Activated CD4-positive, alpha-beta T cell treated with anti-CD3 and anti-CD28 coated beads, Interleukin-2, amount 50 U/mL, for 4 hours (primary cell): ENCODE measurements at places on chromosomes 1 and 21.

DNA sequence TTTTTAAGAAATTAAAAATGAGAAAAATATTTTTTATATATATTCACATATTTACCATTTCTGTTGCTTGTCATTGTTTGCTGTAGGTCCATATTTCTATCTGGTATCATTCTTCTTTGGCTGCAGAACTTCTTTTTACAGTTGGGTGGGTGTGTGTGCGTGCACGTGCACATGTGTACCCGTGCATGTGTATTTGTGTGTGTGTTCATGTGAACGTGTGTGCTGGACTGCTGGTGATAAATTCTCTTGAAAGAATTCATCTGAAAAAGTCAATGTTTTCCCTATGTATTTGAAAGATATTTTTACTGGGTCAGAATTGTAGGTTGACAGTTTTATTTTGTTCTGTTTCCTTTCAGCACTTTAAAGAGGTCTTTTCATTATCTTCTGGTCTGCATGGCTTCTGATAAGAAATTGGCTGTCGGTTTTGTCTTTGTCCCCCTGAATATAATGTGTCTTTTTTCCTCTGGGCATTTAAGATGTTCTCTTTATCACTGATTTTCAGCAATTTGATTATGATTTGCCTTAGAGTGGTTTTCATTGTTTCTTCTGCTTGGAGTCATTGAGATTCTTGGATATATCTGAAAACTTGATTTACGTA, 34.5 kb upstream of the DPH5 start:
- DNase-seq = no peak

DNA sequence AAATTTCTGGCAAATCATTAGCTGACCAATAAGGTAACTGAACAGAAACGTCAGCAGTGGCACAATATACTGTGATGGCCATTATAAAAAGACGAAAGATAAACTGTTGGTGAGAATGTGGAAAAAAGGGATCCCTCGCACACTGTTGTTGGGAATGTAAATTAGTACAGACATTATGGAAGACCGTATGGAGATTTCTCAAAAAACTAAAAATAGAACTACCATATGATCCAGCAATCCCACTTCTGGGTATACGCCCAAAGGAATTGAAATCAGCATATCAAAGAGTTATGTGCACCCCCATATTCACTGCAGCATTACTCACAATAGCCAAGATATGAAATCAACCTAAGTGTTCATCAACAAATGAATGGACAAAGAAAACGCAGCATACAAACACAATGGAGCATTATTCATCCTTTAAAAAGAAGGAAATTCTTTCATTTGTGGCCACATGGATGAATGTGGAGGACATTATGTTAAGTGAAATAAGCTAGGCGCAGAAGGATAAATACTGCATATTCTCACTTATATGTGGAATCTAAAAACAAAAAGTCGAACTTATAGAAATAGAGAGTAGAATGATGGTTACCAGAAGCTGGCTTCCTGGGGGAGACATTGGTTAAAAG, 257.7 kb downstream of the RHOU start:
- DNase-seq = no peak

GRCh38 chr1:178959543-178960460, 65.9 kb upstream of the FAM20B start:
- DNase-seq = no peak

DNA sequence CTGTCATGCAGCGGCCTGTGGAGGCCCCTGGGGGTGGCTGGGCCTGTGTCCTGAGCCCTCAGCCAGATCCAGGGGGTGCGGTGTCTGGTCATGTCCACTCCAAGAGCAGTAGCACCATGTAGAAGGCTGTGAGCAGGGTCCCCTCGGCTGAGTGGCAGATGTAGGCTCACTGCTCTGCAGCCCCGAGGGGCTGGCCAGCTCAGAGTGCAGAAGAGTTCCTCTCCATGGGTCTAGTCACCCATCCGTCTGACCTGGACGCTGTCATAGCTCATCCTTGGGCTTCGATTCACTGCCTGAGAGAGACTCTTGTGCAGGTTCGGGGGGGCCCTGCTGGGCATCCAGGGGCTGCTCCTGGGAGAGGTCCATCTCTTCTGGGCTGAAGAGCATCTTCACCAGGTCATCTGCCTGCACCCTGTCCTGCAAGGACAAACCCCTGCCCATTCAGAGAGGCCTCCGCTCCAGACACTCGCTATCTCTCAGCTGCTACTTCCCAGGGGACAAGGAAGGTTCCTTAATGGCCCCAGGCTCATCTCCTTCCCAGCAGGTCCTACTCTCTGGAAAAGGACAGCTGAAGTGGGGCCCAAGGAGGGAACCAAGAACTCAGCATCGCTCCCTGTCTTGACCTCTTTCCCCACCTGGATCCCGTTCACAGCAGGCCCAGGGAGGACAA, 6.5 kb upstream of the CLDN19 start:
- no peak for DNase-seq

- no peak for DNase-seq
Observed at GRCh38 chr1:177480741-177481305, 310.1 kb downstream of the BRINP2 start.

DNA sequence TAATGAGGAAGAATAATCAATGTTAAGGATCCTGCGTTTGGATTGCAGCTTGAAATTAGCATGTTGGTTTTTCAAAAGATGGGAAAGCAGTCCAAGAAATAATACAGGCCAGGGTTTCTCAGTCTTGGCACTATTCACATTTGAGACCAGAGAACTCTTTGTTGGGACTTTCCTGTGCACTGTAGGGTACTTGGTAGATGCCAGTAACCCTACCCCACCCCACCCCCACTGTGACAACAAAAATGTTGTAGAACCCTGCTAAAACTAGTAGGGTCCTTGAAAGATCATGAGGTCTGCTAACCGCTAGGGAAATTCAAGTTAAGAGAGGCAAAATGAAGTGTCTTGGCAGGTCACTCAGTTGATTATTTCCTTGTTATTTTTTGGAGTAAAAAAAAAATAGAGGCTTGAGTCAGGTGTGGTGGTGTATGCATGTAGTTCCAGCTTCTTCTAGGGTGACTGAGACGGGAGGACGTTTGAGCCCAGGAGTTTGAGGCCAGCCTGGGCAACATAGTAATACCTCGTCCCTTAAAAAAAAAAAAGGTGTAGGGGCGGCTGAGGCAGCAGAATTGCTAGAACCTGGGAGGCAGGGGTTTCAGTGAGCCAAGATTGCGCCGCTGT, 53.3 kb downstream of the SPEN start:
- DNase-seq = no peak

DNA sequence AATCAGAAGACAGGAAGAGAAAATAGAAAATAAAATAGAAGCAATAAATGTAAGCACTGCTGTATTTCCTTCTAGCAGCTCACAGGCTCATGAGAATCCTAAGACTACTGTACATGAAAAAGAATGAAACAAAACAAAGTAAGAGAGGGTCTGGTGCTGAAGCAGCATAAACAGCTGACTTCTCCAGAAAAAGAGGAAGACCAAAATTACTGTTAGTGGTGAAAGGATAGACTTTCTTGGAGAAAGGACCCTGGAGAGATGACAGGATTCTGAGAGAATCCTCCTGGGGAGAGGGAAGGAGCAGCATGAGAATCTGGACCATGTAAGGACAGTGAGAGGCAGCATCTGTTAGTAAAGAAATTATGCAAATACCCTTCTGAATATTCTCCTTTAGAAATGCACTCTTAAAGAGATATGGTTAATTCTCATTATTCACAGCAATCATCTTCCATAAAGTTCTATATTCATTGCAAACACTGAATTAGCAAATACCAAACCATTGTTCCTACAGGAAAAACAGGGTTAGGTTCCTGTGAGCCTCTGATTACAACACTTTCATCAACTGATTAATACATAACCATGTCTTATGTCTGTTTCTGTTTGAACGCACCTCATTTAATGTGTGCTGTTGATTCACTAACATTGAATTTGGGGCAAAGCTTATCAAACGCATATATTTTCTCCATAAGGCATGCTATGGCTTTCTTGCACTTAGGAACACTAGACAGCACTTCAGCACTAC, 17.0 kb downstream of the SLC25A24 start:
- DNase-seq = no peak

- peak; percentile 95 for DNase-seq
Observed at GRCh38 chr1:32291708-32292538, at the start of gene HDAC1. Gene HDAC1 (plus strand): TSS chr1:32292083. CDS start chr1:32292170, 87 bp downstream.

DNA sequence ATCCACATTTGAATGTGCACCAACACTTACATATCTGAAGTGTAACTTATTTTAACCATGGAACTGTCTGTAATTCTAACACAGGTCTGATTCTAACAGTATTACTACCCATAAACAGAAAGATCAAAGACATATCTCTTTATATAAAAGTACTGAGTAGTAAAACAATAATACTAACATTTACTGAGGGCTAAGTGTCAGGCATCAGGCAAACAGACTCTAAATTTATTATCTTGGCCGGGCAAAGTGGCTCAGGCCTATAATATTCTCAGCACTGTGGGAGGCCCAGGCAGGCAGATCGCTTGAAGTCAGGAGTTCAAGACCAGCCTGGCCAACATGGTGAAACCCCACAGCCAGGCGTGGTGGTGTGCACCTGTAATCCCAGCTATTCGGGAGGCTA, 85.9 kb downstream of the JAK1 start:
- no peak for DNase-seq

- no peak for DNase-seq
Observed at GRCh38 chr1:77446841-77447555, 165.2 kb downstream of the AK5 start.

DNA sequence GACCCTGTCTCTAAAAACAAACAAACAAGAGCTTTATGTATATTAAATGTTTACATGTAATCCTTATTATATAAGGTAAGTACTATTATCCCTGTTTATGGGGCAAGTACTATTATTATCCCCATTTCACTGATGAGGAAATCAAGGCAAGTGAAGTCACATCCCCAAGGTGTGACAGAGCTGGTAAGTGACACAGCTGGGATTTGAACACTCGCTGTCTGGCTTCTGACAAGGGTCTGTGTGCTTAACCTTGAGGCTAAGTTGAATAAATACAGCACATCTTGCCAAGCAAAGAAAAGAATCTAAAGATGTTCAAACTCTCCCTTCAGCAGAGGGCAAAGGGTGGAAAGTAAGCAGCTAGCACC, 167.9 kb upstream of the IRF2BP2 start:
- DNase-seq = no peak

DNA sequence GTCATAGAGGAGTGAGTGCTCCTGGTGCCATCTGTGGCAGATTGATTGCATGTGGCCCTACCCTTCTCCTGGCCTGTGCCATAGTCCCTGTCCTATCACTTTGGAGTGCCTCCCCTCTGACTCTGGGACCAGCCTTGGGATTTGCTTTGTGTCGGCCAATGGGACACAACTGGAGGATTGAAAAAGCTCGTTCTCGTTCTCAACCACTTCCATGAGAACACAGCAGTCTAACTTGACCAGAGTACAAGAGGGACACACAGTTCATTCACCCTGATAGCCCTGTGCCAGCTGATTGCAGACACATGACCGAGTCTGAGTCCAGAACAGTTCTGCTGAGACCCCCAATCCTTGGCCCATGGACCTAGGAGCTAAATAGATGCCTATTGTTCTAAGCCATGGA, 47.8 kb downstream of the C1orf198 start:
- no peak for DNase-seq

GRCh38 chr1:225772323-225772768, 5.3 kb upstream of the SRP9 start:
- DNase-seq = no peak

- no peak for DNase-seq
Observed at GRCh38 chr21:37369307-37369854, 2.8 kb downstream of the DYRK1A start.

DNA sequence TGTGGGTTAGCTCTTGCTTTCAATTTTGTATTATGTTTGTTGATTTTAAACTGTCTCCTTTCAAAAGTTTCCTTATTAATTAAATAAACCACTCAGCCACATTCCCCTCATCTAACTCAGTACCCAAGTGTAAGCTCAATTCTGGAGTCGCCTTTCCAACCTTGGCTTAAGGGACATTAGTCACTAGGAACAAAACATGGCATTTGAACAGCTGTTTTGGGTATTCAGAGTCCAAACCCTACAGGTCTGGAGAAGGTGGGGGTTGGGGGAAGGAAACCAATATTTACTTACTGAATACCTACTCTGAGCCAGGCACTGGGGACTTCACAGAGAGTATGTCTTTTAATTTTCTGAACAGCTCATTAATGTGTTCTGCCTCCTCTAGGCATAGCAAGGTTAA, 117.2 kb upstream of the JUN start:
- DNase-seq = no peak

DNA sequence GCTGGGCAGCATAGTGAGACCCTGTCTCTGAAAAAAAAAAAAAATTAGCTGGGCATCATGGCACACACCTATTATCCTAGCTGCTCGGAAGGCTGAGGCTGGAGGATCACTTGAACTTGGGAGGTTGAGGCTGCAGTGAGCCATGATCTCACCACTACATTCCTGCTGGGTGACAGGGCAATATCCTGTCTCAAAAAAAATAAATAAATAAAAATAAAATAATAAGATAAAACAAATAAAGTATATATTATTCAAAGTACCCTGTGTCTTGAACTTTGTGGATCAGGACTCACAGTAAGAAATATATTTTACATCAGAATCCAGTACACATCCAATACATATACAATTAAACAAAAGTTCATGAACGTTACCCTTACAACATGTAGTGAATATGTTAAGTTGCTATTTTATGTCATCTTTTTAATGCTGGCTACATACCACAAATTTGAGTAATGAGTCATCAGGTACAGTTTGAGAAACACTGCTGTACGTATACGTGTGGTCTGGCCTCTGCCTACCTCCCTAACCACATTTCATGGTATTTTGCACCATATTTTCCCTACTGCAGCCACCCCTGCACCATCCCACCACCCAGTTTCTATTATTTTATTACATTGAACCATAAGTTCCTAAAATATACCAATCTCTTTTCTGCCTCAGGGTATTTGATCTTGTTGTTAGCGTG, 4.4 kb downstream of the NME7 start:
- DNase-seq = no peak

- DNase-seq = no peak
Observed at GRCh38 chr1:33097137-33097611, 16.2 kb downstream of the AZIN2 start.

DNA sequence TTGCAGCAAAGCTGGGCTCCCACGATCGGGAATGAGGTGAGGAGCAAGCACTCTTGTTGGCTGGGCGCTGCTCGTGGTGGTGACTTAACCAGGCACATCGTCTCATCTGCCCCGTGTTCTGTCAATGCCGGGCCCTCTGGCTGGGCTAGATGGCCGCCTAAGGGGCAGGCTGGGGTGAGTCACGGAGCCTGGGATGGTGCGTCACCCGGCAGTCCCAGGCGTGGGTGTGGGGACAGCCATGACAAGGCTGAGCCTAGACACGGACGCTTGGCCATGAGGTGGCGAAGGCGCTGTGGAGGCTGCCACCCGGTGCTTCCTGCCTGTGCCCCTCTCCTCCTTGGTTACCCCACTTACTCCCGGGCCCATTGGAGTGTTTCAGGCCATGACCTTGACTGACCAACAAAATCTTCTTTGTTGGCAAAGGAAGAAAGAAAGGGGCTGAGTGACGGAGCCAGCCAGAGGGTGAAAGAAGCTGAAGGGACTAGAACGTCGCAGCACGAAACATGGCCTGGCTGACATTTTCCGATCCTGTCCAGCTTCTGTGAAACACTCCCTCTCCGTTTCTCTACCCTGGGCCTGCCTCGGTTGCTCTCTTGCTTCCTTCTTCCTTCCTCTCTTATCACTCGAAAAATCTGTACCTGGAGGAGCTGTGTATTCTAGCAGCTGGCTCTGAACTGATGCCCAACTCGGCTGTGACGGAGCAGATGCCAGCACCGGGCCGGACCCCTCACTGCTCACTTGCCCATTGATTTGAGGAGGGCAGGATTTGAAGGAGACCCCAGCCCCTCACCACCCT, 596 bp downstream of the CD247 start:
- DNase-seq = peak; percentile 87
